ENCODE measurements at places on chromosomes 1 and 21. TPM values are rescaled to one million over a fixed set of nuclear protein-coding genes. Genes with fewer than 3 reads are reported as not detected.

The TTC22 gene
- total RNA-seq = 7.3 TPM

The SLAMF7 gene
- 39.3 TPM for total RNA-seq

The PALMD gene
- total RNA-seq = not detected

DNA sequence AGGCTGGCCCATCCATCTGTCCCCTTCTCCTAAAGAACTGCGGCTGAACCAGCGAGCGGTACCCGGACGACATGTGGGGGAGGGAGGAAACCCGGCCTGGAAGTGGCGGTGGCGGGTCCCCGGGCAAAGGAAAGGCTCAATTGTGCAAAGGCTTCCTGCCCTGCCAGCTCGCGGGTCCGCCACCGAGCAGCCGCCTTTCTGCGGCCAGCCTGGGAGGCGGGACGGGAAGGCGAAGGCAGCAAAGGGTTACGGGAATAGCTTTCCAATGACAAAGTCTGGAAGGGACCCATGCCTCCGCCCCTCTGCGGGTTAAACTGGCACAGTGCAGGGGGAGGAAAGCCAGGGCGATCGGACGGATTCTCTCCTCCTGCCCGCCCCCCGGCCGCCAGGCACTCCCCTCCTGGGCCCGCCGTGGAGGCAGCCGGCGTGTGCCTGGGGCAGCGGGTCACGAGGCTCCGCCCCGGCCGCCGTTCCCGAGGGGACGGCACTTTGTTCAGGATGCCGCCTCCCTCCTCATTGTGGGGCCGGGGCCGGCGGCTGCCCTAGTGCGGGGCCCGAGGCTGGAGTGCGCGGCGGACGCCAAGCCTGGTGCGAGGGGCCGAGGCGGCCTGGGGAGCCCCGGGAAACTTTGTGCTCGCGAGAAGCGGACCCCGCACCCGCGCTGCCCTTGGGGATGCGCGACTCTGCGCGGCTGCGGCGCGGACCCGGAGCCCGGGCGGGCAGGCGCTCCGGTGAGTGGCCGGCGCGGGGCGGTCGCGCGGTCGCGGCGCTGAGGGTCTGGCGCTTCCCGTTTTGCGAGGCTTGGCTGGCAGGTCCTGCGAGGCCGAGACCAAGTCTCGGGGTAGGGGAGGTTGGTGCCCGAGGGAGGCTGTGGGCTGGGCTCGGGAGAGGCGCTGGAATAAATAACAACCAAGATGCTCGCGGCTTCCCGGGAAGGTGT is at the start of gene NAV1:
Gene NAV1, plus strand, starts transcription at position 516 of the 940 bp plus-strand sequence. CDS start 83,758 bp downstream, outside the sequence.
- peaks cover 29% of the 10 kb centered on the region for H3K27me3 ChIP-seq
- H3K36me3 ChIP-seq = no peaks in the 10 kb centered on the region
- H3K4me3 ChIP-seq = peak within 1 kb of the TSS; percentile 27
- no peak for DNase-seq
- no peak within 1 kb of the TSS for H3K27ac ChIP-seq
- H3K4me1 ChIP-seq = no peaks in the 10 kb centered on the region

DNA sequence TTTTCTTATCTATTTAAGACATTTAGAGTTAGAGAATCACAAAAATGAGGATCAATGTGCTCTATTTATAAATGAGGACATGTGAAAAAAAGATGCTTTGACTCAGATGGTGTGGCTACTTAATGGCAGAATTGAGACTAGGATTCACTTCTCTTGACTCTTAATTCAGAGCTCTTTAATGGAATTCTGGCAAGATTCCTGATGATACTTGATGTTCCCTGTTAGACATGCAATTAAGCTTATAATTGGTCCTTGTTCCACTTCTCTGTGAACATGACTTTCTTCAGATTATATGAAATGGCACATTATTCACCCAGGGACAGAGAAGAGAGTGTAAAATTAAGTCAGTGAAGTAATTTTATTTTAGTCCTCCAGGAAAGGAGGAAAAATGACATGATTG is 165.3 kb downstream of the LRRC7 start:
- H3K27ac ChIP-seq = no peak overlapping the region
- no peak for DNase-seq
- no peaks in the 10 kb centered on the region for H3K4me1 ChIP-seq

- no peak for DNase-seq
- peak overlapping the region; percentile 82 for H3K27ac ChIP-seq
- no peaks in the 10 kb centered on the region for H3K36me3 ChIP-seq
- no peaks in the 10 kb centered on the region for H3K27me3 ChIP-seq
- peak overlapping the region; percentile 71 for H3K4me3 ChIP-seq
- H3K4me1 ChIP-seq = peaks cover 20% of the 10 kb centered on the region
Measured at GRCh38 chr1:203628201-203629015, 1.8 kb downstream of the ATP2B4 start.

DNA sequence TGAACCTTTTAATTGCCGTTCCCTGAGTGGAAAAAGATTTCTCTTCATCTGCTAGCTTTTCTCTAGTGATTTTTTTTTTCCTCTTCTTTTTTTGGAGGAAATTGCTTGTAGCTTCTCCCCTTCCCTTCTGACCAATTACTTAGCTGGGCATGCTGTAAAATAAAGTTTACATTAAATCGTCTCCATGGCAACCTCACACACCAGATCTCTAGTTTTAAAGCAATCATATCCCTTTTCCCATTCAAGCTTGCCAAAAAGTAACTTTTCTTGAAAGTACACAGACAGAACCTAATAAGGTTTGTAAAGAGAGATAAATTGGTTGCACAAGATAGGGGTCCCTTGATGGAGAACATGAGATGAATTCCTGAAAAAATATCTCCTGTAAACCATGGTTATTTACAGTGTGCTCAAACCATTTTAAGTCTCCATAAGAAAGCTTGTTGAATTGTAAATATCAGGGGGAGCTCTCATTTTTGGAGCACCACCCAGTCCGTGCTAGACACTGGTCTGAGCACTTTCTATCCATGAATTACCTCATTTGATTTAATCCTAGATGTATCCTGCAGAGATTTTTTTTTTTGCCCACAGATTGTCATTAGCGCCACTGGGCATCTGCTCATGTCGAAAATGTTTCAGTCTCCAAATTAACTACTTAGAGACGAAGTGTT is 32.6 kb upstream of the HTR1D start:
- H3K27ac ChIP-seq = no peak overlapping the region
- no peaks in the 10 kb centered on the region for H3K36me3 ChIP-seq
- no peak for DNase-seq
- no peaks in the 10 kb centered on the region for H3K4me1 ChIP-seq
- H3K4me3 ChIP-seq = no peak overlapping the region

GRCh38 chr21:42374864-42375499 is 8.6 kb upstream of the TFF1 start:
- no peak overlapping the region for H3K4me3 ChIP-seq
- H3K27ac ChIP-seq = no peak overlapping the region
- no peaks in the 10 kb centered on the region for H3K4me1 ChIP-seq
- H3K27me3 ChIP-seq = no peaks in the 10 kb centered on the region
- no peak for DNase-seq

GRCh38 chr1:94418664-94419655 is 771 bp downstream of the ABCD3 start:
- H3K4me1 ChIP-seq = peaks cover 10% of the 10 kb centered on the region
- H3K27ac ChIP-seq = peak overlapping the region; percentile 76
- no peaks in the 10 kb centered on the region for H3K27me3 ChIP-seq
- DNase-seq = no peak

DNA sequence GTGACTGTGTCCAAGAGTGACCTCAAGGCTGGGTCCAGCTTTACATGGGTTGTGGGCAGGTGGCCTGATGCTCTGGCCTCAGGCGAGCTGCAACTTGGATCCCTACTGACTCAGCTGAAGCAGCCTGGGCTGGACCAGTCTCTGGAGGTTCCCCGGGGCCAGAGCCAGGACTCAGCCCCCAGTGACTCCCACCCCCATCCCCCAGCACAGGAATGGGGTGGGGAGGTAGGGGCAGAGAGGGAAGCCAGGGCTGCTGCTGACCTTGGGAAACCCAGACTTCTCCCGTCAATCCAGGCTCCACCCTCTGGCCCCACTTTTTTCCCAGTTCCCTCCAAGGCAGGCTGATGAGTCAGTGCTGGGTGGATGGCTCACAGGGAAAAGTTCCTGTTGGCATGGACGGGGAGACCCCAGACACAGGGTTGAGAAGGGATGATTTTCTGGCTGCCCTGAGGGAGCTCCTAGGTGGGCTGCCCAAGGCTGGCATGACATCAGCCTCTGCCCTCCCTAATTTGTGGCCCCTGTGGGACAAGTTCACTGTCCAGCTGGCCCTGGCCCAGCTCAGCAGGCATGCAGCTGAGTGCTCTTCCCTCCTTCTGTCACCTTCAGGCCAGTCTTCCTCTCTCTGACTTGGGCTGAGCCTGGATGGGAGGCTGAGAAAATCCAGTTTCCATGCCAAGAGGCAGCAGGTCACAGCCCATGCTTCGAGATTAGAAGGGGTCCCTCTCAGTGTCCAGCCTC is 2.2 kb downstream of the ZC3H12A start:
- no peak for DNase-seq
- H3K27me3 ChIP-seq = no peaks in the 10 kb centered on the region
- H3K4me3 ChIP-seq = peak overlapping the region; percentile 87
- peaks cover 16% of the 10 kb centered on the region for H3K36me3 ChIP-seq

GRCh38 chr1:65170511-65171142 is 22.6 kb downstream of the AK4 start:
- no peak overlapping the region for H3K4me3 ChIP-seq
- H3K27ac ChIP-seq = no peak overlapping the region
- DNase-seq = no peak
- no peaks in the 10 kb centered on the region for H3K27me3 ChIP-seq
- H3K36me3 ChIP-seq = no peaks in the 10 kb centered on the region

DNA sequence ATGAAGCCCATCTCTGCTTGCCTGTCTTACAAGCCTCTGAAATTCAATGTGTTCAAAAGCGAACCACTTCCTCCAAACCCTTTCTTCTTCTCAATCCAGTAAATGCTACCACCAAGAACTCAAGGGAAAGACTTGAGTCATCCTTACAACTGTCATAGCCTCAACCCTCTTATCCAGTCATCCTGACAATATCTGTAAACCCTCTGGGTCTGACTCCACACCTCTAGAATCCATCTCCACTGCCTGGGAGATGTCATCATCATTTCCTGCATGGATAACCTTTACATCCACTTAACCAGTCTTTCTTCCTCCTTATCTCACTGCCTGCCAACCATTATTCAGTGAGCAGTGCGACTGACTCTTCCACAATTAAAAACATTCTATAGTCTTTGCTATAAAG is 441.1 kb downstream of the SETD4 start:
- no peak overlapping the region for H3K4me3 ChIP-seq
- no peaks in the 10 kb centered on the region for H3K4me1 ChIP-seq
- no peaks in the 10 kb centered on the region for H3K36me3 ChIP-seq
- H3K27ac ChIP-seq = no peak overlapping the region
- no peaks in the 10 kb centered on the region for H3K27me3 ChIP-seq
- no peak for DNase-seq

- no peaks in the 10 kb centered on the region for H3K4me1 ChIP-seq
- DNase-seq = no peak
- no peaks in the 10 kb centered on the region for H3K36me3 ChIP-seq
- no peak overlapping the region for H3K4me3 ChIP-seq
- no peak overlapping the region for H3K27ac ChIP-seq
Measured at GRCh38 chr1:24713176-24713575, 32.1 kb upstream of the CLIC4 start.

GRCh38 chr1:8706291-8706690 is 111.1 kb downstream of the RERE start:
- no peak overlapping the region for H3K27ac ChIP-seq
- H3K36me3 ChIP-seq = no peaks in the 10 kb centered on the region
- H3K27me3 ChIP-seq = peaks cover 27% of the 10 kb centered on the region
- DNase-seq = no peak
- no peak overlapping the region for H3K4me3 ChIP-seq
